ENCODE measurements at places on chromosomes 6 and 20.

DNA sequence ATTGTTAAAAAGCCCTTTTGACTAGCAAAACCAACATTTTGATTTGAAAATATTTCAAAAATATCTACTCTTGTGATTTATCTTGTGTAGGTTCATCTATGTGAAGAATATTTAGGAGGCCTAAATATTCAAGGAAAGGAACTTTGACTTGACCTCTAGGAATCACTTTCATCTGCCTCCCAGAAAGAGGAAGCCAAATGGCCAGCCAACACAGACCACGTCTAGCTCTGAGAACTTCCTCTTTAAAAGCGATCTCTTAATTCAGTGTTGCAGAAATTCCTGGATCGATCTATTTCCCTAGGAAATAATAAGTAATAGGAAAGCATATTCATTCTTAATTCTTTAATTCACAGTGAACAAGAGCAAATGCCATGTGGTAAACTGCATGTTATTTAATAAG, 9.6 kb upstream of the MOXD1 start:
- no peak for DNase-seq

- no peak for DNase-seq
Measured at GRCh38 chr20:2010533-2010932, 16.7 kb upstream of the PDYN start.

GRCh38 chr20:48910347-48910781, 11.1 kb upstream of the ARFGEF2 start:
- no peak for DNase-seq

DNA sequence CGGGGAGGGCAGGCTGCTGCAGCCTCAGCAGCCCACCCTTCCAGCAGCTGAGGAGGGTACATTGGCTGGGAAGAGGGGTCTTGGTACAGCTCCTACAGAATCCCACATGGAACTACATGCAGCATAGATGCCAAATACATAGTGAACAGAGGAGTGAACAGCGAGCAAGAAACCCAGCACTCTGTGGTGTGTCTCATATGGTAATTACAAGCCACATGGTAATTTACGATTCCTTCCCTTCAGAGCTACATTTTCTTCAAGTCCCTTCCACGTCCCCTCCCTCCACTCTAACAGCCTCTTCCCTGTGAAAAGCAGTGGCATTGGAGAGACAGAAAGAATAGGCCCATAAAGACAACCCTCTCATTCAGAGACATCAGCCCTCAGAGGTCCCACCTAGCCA, 167.7 kb downstream of the SYNDIG1 start:
- no peak for DNase-seq

- DNase-seq, result no peak
Measured at GRCh38 chr6:34601706-34602105, 45.6 kb upstream of the SPDEF start.

GRCh38 chr6:168989421-168989820, 264.2 kb downstream of the THBS2 start:
- DNase-seq, result no peak

- DNase-seq, result no peak
Measured at GRCh38 chr6:62246087-62246486, 39.9 kb downstream of the KHDRBS2 start.

- DNase-seq, result no peak
Measured at GRCh38 chr20:61128701-61129269, 123.3 kb upstream of the CDH4 start.

DNA sequence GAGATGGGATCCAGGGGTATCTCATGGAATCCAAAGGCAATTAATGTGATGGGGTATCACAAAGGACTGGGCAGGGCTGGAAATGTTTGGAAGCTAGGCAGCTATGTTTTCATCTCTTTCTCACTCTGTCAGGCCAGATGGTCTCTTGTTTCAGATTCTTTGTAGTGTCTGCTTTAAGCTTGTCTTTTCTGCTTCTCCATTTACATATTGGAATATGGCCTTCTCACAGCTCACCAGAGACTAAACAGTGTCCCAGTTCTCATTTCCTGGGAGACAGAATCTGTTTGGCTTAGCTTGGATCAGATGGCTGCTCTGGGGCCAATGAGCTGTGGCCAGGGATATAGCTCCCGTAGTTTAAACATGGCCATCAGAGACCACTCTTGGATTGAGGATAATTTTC, 78.9 kb downstream of the SLC35F1 start:
- DNase-seq, result no peak

DNA sequence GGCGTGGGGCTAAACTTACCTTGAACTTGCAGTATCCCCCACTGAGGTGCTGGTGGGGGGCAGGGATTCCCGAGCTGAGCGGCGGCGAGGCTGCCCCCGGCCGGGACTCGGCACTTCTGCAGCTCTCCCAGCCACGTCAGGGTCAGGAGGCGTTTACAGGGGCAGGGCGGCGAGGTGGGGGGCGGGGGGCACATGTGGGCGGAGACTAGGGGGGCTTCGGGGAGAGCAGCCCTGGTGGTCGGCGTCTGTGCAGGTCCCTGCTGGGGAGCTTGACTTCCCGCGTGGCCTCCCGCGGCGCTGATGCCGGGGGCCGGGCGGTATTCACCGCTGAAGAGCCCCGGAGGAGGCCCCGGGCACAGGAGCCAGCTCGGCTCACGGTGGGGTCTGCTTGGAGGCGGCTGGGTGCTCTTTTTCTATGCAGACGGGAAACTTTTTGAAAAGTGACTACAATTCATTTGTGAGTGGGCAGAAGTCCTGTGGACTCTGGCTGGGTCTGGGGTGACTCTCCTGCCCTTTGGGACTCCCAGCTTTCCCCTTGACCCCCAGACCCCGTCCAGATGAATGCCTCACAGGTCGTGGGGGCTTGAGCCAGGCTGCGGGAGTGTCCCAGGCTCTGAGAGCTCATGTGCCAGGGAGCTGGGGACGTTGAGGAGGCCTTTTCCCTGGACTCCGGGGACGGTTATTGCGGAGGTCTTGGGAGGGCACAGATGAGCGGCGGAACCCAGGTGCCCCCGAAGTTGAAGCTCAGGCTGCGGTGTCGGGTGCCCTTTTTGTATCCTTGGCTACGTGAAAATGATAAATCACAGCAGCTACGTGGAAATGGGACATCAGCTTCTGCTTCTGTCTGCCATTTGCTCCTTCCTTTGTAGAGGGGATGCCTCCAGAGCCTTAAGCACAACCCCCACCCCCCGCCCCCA, 75.9 kb upstream of the GATA5 start:
- peak; percentile 82 for DNase-seq

DNA sequence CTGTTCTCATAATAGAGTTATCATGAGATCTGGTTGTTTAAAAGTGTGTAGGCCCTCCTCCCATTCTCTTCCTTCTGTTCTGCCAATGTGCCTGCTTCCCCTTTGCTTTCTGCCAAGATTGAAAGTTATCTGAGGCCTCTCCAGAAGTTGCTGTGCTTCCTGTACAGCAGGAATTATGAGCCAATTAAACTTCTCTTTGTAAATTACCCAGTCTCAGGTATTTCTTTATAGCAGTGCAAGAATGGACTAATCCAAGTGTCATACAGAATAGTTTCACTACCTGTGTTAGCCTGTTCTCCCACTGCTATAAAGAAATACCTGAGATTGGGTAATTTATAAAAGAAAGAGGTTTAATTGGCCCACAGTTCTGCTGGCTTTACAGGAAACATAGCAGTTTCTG, 100.0 kb downstream of the CD24 start:
- DNase-seq, result no peak

- DNase-seq, result no peak
Measured at GRCh38 chr6:14459315-14459714, 341.7 kb downstream of the CD83 start.

GRCh38 chr6:16583144-16583762, 178.0 kb downstream of the ATXN1 start:
- no peak for DNase-seq

- DNase-seq, result no peak
Measured at GRCh38 chr6:82785206-82785605, 280.4 kb downstream of the UBE3D start.

DNA sequence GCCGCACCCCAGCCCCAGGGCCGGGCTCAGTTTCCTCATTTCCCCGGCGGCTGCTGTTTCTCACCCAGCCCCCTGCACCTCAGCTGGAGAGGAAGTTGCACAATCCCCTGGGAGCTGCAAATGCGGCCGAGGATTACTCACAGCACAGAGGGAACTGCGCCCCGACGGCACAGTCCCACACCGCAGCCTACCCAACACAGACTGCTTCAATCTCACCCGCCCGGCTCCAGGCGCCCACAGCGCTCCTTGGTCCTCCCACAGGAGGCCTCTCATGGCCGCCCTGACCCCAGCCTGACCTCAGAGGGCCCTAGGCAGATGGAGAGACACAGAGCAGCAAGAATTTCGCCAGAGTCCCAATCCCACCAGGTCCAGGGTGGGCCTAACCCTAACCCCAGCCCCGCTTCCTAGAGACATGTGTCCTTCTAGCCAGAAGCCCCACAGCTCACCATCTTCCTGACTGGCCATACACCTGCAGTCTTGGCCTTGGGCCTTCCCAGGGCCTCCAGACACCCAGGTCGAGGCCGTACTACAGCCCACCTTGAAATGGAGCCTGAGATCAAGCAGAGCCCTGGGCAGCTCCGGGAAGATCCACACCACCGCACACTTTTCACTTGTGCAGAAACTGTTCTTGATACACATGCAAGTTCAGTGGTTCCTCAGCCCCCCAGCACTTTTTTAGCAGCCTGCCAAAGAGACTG, 11.7 kb downstream of the TFEB start:
- peak; percentile 54 for DNase-seq

DNA sequence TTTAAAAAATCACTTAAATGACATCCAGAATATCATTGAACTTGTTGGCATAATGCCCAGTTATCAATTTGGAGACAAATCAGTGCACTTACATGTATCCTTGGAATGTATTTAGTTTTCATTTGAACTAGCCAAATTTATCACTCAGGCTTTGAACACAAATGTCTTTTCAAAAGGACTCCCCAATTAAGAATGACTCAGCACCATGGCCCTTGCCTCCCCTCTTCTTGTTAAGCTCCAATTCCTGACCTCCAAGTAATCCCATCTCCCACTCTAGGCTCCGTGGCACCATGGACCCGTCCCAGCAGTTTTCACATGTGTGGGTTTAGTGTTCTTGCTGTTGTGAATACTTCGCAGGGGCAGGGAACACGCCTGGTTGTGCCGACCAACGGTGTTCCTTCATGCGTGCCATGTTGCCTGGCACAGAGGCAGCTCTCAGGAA, 2.7 kb downstream of the AKAP12 start:
- DNase-seq, result no peak

- DNase-seq, result no peak
Measured at GRCh38 chr20:17381724-17382123, 149.5 kb downstream of the BFSP1 start.

DNA sequence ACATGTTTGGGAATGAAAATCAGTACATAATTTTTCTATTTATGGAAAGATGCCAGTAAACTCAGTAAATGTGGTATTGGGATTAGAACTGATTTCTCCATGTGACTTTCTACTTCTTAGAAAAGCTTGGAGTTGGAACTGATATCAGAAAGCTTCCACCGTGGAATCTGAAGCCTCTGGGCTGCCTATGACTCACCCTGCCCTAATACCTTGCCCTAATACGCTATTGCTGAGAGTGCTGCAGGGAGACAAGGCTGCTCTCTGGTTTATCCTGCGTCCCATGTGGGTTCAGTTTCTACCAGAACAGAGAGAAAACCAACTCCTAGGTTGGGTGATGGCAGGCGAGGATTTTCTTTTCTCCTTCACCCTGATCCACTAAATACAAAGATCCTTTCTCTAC, 3.3 kb upstream of the STMND1 start:
- peak; percentile 31 for DNase-seq

GRCh38 chr20:53489528-53489927, 104.1 kb downstream of the ZNF217 start:
- no peak for DNase-seq

- DNase-seq, result peak; percentile 26
Measured at GRCh38 chr6:6661684-6662083, 73.2 kb downstream of the LY86 start.

DNA sequence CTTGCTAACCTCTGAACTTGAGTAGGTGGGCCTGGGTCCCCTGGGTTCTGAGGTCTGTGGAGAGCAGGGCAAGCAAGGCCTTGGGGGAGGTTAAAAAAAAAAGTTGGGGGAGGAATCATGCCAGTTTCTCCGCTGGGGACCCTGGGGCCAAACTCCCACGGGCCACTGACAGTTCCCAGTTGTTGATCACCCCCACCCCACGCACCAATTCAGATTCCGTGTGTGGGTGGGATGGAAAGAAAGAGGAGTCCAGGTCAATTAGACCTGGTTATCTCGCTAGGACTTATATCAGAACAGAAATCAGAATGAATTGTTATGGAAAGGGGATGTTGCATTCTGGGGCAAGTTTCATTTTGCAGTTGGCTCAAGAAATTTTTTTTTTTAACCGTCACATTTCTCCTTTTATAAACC, 46.7 kb upstream of the SUPT3H start:
- peak; percentile 11 for DNase-seq

- no peak for DNase-seq
Measured at GRCh38 chr20:25249198-25249931, 1.5 kb downstream of the PYGB start.

DNA sequence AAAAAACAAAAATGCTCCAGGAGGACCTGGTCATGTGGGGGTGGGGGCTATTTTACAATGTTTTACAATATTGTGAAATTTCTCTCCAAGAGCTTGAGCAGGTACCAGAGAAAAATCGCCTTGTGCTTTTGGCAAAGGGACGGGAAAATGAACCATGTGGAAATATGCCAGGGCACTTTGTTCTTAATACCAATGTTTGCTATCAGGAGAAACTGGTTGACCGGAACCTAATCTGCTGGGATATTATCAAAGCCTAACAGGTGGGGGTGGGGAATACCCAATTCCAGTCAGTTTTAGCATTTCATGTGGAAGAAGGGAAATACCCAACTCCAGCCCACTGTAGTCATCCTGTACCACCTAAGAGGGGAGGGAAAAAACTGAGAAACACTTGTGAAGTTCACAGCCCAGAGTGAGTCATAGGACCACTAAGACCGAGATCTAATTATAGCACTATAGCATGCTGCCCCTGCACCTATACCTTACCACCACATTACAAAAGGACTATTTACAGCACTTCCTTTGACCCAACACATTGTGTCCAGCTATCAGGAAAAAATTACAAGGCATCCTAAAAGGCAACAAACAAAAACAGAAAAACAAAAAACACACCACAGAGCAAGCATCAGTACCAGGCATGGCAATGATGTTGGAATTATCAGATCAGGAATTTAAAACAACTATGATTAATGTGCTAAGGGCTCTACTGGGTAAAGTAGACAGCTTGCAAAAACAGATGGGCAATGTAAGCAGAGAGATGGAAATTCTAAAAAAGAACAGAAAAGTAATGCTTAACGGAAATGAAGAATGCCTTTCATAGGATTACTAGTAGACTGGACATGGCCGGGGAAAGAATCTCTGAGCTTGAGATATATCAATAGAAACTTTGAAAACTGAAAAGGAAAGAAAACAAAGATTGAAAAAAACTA, 84.1 kb upstream of the POPDC3 start:
- DNase-seq, result peak; percentile 38

DNA sequence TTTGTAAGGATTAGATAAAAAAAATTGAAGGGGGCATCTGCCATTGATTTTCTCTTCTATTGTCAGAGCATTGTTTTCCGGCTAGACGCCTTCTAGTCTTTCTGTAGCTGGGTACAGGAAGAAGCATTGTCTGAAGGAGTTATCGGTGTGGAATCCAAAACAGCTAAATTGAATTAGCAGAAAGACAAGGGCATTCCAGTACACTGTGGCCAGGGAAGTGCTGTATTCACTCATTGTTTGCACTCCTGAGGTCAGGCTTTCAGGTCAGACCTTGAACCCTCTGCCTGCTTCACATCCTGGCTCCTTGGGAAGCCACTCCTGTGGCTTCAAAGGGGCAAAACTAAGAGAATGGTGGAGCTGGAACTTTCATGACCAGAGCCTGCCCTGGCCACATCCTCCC, 81.1 kb upstream of the SNAP25 start:
- no peak for DNase-seq

- no peak for DNase-seq
Measured at GRCh38 chr6:35057449-35058357, 83.4 kb downstream of the TCP11 start.
